Karpas-422 (cell line): ENCODE measurements at places on chromosomes 4 and X. TPM values are rescaled to one million over a fixed set of nuclear protein-coding genes. Genes with fewer than 3 reads are reported as not detected.

BDH2 gene
- 31.2 and 42.2 TPM in 2 replicates for total RNA-seq

SLC16A2 gene
- 0.79 TPM in 1 of 2 replicates, not detected in the other for total RNA-seq

TLR1 gene
- 36.0 and 103 TPM in 2 replicates for total RNA-seq

IL1RAPL1 gene
- not detected in 2 replicates for total RNA-seq

MAGEA4 gene
- not detected in 2 replicates for total RNA-seq

HUWE1 gene
- total RNA-seq: 101 and 104 TPM in 2 replicates

MAGEB10 gene
- not detected in 2 replicates for total RNA-seq

S100G gene
- total RNA-seq: not detected in 2 replicates

CFI gene
- total RNA-seq: 0.79 TPM in 1 of 2 replicates, not detected in the other
